Activated CD4-positive, alpha-beta T cell treated with anti-CD3 and anti-CD28 coated beads, Interleukin-2, amount 10 ng/mL, durations not matched to agents 7 days and 5 days (primary cell): ENCODE measurements at places on chromosomes 2 and 18.

GRCh38 chr2:134206573-134206972 lies 47.3 kb upstream of the MGAT5 start:
- DNase-seq = no peak

- no peak for DNase-seq
Observed at GRCh38 chr2:163752267-163752666, 16.5 kb upstream of the FIGN start.

- DNase-seq = no peak
Observed at GRCh38 chr2:65532326-65532725, 99.9 kb upstream of the SPRED2 start.

DNA sequence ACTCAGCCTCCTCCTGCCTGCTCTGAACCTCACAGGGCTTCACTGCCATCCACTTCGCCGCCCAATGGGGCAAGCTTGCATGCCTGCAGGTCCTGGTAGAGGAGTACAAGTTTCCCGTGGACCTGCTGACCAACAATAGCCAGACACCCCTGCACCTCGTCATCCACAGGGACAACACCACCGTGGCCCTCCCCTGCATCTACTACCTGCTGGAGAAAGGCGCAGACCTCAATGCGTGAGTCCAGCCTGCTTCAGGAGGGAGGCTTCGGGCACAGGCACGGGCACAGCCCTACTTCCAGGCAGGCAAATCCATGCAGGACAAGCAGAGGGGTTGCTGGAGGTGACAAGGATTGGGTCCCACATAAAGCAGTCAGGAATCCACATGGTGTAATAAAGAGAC lies 1.2 kb downstream of the ANKRD53 start:
- no peak for DNase-seq

DNA sequence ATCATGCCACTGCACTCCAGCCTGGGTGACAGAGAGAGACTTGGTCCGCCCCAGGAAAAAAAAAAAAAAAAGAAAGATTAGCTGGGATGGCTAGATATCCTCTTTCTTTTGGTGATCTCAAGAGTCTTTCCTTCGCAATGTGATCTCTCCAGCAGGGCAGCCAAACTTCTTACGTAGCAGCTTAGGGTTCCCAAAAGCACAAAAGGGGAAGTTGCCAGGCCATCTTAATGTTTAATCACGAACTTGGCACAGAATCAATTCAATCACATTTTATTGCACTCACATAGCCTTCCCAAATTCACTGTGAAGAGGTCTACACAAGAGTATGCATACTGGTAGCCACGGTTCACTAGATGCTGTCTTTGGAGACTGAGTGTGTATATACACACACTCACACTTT lies 53.1 kb downstream of the VIL1 start:
- DNase-seq = no peak

GRCh38 chr18:58727776-58728500 lies 56.7 kb downstream of the MALT1 start:
- no peak for DNase-seq

- no peak for DNase-seq
Observed at GRCh38 chr2:240713071-240713927, 21.6 kb downstream of the AQP12A start.

- no peak for DNase-seq
Observed at GRCh38 chr2:171307560-171307959, 126.2 kb downstream of the METTL8 start.

- no peak for DNase-seq
Observed at GRCh38 chr2:40400336-40400953, 51.4 kb downstream of the SLC8A1 start.

- no peak for DNase-seq
Observed at GRCh38 chr2:8152392-8153257, 529.2 kb upstream of the ID2 start.

DNA sequence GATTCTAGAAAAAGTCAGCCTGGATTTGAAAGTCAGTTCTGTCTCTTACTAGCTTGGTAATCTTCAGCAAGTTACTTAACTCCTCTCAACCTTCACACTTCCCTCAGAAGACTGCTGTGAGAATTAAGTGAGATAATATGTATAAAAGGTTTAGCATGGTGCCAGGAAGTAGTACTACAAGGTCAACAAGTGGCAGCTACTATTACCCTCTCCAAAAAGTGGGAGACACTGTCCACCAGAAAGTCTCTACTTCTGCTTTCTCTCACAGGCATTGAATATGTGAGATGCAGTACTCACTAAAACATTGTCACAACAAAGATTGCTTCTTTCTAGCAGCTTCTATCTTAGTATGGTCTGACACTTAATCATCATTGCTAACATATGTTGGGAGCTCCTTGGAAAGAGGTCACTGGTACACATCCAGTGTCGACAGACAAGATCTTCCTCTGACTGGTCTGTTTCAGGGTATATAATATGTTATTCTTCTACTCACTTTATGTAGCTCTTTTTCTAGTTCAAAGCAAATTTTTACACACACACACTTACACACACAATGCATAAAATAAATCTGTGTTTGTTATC lies 47.9 kb downstream of the DOCK10 start:
- no peak for DNase-seq

- no peak for DNase-seq
Observed at GRCh38 chr2:38045811-38046210, 30.1 kb downstream of the CYP1B1 start.

DNA sequence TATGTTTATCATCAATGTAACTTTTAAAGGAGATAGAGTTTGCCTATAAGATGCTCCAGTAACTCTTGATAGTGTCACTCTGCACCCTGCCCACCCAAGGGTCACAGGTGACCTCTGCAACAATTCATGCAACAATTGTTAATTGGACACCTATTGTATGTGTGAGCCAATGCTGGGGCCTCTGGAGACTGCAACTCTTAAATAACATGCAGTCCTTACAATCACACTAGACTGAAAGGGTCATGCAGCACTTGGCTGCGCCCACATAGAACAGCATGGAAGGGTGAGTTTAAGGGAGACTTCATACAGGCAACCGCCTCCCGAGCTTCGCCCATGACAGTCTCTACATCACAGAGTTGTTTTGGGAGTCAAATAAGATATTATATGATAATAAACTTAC lies 137.1 kb upstream of the TWIST2 start:
- DNase-seq = no peak

GRCh38 chr2:120638450-120638849 lies 97.2 kb upstream of the GLI2 start:
- DNase-seq = no peak

GRCh38 chr18:13120983-13121441 lies 97.5 kb upstream of the LDLRAD4 start:
- DNase-seq = no peak

DNA sequence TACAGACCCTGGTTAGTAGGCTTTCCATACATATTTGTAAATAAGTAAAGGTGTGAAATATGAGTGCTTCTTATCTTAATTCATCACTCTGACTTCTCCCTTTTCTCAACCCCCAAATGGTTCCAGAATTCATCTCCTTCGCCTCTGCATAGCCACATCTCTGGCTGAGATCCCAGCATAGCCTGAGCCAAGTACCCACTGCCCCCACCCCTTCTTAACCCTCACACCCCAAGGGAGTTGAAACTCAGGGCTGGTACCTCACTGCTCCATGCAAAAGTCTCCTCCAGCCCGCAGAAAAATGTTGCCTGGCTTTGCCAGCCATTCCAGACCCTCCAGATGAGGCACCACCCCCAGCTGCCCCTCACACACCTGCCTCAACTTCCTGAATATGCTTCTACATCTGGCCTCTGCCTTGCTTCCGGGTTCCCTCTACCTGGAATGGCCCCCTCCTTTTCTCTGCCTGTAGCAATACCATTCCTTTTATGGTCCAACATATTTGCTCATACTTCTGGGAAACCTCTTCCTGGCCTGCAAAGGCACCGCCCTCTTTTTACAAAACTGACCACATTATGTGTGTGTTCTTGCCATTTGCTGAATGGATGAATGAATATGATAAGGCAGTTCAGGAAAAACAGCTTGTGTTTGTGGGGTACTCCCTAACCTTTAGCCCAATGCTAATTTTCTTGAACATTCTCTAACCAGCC lies 112.8 kb downstream of the CELF4 start:
- no peak for DNase-seq

DNA sequence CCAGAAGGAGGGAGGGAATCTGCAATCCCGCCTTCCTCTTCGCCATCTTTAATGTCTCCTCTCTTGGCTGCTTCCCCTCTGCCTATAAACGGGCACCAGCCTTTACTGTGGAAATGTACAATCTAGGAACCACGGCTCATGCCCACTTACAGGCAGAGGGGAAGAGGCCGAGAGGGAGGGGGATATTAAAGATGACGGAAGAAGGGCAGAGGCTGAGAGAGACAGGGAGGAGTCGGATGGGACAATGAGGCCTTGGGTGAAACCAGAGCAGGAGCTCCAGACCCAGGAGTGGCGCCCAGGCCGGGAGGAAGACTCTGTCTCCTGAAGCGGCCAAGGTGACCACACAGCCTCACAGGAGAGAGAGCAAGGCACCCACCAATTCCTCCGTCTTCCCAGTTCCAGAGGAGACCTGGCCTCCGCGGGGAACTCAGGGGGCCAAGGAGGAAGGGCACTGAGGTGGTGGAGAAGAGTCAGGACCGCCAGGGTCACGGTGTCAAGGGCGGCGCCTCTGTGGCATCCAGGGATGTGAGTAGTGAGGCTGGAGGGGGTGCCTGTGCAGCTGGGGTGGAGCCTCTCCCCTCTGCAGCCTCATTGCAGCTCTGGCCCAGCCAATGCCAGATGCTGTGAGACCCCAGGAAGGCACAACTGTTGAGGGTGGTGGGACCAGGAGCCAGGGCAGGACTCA lies 67.8 kb downstream of the CIB4 start:
- no peak for DNase-seq

GRCh38 chr2:29606104-29607037 lies 315.0 kb downstream of the ALK start:
- no peak for DNase-seq

- DNase-seq = no peak
Observed at GRCh38 chr2:120555092-120555491, 180.6 kb upstream of the GLI2 start.

- no peak for DNase-seq
Observed at GRCh38 chr18:55097456-55098170, 138.4 kb upstream of the CCDC68 start.

DNA sequence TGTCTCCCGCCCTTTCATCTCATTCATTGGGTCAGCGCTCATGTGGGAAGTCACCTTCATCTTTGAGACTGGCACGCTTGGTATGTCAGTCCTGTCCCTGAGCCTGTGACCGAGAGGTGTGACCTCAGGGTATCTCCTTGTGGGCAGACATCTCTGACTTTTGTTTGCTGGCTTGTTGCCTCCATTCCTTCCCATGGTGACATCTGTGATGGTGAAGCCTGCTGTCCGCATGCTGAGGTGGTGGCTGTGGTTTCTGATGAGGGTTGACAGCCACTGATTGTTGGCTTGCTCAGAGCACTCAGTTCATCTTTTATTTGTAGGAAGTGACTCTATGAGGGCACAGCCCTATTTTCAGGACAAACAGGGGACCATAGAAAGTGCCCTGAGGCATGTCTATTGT lies 139.2 kb downstream of the SLC4A3 start:
- DNase-seq = no peak

DNA sequence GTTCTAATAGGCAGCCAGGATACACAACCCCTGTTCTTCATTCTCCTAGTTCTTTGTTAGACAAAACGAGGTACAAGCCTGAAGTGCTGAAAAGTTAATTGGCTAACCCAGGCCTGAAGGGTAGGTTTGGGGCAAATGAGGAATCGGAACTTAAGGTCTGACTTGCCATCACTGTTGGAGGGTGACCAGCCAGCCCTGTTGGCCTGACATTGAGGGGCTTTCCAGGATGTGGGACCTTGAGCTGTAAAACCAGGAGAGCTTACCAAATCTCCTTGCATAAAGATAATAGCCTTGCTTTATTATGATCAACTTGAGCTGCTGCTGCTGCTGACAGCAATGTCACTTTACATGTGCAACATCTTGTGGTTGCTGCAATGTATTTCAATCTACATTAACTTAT lies 256.0 kb downstream of the VAPA start:
- no peak for DNase-seq

DNA sequence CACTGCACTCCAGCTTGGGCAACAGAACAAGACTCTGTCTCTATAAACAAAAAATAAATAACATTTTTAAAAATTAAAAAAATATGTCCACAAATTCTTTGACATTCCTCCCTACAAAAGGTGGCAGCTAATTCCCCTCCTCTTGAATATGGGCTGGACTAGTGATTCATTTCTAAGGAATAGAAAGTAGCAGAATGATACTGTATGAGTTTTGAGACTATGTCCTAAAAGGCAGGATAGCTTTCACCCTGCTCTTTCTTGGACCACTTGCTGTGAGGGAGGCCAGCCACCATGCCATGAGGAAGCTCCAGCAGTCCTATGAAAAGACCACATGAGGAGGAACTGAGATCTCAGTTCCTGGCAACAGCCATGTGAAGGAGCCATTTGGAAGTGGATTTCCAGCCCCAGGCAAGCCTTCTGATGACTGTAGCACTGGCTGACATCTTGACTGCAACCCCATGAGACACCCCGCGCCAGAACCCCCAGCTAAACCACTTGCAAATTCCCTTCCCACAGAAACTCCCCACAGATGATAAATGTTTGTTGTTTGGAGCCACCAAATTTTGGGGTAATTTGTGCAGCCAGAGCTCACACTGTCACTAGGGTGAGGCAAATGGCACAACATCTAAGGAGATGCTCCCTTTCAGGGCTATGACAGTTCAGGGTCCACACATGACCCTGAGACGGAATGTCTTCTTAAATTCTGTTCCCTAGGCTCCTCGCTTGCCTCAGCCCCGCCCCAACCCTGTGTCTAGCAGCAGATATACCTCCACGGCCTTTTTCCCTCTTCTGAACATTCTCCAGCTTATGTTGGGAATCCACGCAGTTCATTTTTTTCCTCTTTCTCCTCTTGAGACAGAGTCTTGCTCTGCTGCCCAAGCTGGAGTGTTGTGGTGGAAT lies 17.1 kb upstream of the ATOH8 start:
- DNase-seq = no peak

DNA sequence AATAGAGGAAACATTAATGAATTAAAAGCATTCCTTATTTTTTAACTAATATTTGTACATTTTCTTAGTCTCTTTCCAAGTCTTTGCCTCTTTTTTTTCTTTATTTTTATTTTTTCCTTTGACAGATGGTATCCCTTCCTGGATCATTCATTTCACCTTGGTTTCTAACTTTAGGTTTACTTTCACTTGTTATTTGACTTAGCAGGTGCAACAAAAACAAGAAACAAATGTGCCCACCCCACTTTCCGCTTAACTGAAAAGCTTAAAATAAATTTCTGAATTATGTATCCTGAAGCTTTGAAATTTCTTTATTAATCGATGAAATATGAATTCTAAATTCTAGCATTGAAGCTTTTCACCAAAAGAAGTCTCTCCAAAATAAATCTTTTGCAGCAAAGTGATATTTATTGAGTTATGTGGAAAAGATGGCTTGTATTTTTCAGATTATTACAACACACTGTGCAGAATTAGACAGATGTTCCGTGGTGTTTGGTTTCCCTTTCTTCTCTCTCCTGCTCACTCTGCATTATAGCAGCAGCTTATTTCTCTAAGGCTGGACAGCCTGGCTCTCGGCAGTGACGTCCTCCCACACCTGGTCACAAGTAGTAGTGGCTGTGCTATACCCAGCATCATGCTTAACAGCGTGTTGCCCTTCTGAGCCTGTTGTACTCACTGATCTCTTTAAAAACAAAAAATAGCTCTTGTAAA lies 99.1 kb upstream of the ZNF397 start:
- DNase-seq = no peak
